ENCODE measurements at places on chromosomes 1 and 21.

- ATAC-seq: no peak
Measured at GRCh38 chr1:233919786-233920185, 15.3 kb downstream of the SLC35F3 start.

GRCh38 chr21:42797522-42797921 lies 81.8 kb downstream of the WDR4 start:
- ATAC-seq: no peak

DNA sequence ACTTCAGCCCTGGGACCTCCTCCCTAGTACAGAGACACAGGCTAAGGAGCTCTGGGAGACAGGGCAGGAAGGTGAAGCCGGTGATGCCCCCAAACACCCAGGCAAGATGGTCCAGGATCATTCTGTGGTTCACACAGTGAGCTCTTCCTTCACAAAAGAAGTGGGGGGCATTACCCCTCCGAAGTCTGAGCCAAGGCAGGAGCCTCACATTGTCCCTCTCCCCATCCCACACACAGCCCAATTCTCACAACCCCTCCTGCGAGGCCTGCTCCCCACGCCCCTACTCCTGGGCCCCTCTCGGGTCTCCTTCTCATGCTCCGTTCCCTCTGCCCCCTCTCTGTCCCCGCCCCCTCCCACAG lies 10.7 kb downstream of the MEF2D start:
- ATAC-seq: peak; percentile 6

DNA sequence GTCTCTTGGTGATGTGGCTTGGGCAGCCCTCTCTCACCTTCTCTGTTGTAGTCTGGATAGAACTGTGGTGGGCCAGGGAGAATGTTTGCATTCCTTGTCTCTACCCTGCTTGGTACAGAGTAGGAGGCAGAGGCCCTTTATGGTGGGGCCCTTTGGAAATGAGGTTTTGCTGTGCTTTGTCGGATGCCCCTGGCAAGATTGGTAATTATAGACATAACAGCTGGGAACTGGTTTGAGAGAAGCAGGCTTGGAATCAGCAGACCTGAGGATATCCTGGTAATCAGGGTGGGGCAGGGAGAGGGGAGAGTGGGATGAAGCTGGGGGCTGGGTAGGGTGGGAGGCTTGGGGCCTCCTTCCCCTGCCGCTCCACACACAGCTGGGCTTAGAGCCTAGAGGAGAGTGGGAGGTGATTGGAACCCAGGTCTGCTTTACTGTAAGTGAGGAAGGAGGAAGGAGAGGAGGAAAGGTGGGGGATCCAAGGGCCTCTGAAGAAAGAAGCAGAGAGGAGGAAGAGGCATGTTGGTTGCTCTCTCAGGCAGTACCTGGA lies 5.0 kb downstream of the VANGL2 start:
- no peak for ATAC-seq

GRCh38 chr1:228150461-228151179 lies 890 bp downstream of the GJC2 start:
- ATAC-seq: peak; percentile 72

- ATAC-seq: no peak
Measured at GRCh38 chr1:49225464-49225863, 448.8 kb upstream of the BEND5 start.

- ATAC-seq: no peak
Measured at GRCh38 chr1:52477876-52478275, 73.5 kb downstream of the PRPF38A start.

GRCh38 chr21:46124926-46125845 lies 27.3 kb downstream of the COL6A2 start:
- no peak for ATAC-seq

DNA sequence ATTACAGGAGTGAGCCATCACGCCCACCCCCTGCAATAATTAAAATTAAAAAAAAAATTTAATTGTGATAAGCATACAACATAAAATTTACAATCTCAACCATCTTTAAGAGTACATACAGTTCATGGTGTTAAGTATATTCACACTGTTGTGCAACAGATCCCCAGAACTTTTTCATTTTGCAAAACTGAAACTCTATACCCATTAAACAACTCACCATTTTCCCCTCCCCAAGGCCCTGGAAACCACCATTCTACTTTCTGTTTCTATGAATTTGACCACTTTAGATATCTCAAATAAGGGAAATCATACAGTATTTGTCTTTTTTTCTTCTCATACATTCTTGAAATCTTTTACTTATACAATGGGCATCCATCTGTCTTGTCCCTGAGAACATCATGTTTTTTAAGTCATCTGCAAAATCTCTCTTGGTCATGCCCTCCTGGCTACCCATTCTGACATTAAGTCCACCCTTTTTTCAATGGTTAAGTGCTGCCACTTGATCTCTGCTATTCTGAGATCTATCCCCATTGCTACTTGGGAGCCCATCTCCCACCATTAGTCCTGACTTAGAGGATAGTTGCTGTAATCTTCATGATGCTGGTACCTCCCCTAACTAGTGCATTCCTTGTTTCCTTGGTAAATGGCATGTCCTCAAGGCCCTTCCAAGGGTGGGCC lies 39.4 kb upstream of the ZFYVE9 start:
- ATAC-seq: no peak

- ATAC-seq: peak; percentile 29
Measured at GRCh38 chr1:179079113-179079761, 2.6 kb upstream of the TOR3A start.

DNA sequence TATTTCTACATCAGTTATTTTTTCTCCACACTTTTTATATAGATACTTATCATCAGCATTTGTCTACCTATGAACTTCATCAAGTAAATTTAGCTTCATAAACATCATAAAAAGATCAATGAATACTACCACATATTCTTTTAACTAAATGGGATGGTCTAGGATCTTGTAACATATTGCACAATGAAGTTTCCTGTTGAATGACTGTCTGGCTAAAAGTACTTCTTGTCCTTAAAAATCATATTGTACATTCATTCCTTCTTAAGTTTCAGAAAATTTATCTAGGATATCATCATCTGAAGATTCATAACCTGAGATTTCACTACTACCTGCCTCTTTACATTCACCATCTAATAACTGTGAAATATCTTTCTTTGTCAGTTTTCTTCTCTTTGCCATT lies 69.0 kb downstream of the MAGI3 start:
- no peak for ATAC-seq

- ATAC-seq: no peak
Measured at GRCh38 chr1:93235261-93235660, 54.7 kb downstream of the CCDC18 start.

DNA sequence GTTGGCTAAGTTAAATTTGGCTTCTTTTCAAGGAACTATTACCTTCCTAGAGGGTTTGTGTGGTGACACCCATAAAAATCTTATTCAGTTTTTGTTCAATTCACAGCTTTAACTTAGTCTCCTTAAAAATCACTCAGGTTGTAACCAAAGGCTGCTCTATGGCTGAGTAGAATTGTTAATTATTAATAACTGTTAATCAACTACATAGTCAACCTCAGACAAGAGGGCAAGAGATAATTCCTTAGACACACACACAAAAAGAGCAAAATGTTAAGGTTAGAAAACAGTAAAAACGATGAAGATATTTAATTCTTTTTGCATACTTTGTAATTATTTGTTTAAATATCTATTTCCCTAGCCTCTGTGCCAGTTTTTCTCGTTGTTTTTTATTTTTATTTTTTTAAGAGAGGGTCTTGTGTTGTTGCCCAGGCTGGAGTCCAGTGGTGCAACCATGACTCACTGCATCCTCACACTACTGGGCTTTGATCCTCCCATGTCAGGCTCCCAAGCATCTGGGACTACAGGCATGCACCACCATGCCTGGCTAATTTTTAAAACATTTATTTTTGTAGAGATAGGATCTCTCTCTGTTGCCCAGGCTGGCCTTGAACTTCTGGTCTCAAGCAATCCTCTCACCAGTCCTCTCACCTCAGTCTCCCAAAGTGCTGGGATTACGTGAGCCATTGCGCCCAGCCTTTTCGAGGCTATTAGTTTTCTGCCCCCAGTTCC lies 215.2 kb downstream of the DISC1 start:
- no peak for ATAC-seq

- peak; percentile 5 for ATAC-seq
Measured at GRCh38 chr1:179744401-179745130, 1.5 kb downstream of the FAM163A start.

DNA sequence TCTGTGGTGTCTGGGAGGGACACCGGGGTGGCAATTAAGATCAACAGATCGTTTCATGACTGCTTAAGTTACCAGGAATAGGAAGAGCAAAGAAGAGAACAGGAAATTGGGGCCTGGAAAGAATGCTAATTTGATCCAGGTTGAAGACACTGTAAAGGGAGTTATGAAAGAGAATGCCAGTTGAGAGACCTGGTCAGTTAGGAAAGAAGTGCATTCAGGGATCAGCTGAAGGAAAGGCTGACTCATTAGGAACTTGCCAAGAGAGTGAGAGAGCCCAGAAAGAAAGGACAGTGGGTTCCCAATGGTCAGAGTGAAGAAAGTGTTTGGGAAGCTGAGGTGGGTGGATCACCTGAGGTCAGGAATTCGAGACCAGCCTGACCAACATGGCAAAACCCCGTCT lies 119.6 kb downstream of the UBE2U start:
- ATAC-seq: no peak

GRCh38 chr1:62689524-62689923 lies 1.3 kb upstream of the DOCK7 start:
- peak; percentile 23 for ATAC-seq
